ENCODE measurements at places on chromosomes 6 and 20.

GRCh38 chr6:126657561-126658175, 317.8 kb downstream of the CENPW start:
- DNase-seq, result no peak

DNA sequence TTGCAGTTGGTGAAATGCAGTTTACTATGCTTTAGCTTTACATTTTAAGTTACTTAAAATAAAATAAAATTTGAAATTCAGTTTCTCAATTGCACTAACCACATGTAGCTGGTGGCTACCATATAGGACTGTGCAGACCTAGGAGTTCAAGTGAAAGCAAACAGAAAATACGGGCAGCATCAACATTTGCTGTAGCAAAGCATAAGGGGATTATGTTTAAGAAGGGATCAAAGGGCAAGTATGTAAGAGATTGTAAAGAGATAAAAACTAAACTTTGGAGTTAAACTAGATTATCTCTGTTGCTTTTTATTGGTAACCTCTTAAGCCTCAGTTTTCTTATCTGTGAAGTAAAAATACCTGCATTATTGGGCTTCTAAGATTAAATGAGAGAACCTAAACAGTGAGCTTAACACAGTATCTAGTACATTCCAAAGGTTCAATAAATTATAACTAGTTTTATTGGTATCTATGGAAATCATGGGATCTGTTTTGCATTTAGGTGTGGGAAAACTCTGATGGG, 81.2 kb downstream of the SPTLC3 start:
- DNase-seq, result no peak

GRCh38 chr20:52226370-52226769, 34.8 kb upstream of the ZFP64 start:
- no peak for DNase-seq

- DNase-seq, result no peak
These were observed 173.0 kb downstream of the AIG1 start for GRCh38 chr6:143233554-143234285.

GRCh38 chr6:47308198-47308517, 1.5 kb downstream of the TNFRSF21 start:
- DNase-seq, result no peak

- DNase-seq, result peak; percentile 91
These were observed 65.0 kb upstream of the SIRPA start for GRCh38 chr20:1830240-1830639.

DNA sequence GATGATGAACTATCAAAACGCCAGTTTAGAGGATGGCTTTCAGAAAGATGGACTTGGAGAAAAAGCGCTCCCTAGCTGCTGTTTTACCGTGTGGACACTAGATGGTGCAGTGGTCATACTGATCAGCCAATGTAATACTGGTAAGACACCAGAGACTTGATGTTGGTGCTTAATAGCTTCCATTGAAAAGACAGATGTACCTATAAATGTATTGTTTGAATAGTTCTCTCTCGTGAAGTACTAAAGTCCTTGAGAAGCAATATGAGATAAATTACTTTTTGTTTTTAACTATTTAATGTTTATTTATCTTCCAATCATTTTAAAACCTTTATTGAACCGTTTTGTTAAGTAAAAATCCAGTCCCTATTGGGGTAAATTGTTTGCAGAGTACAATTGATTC, 63.9 kb upstream of the FUCA2 start:
- no peak for DNase-seq

- DNase-seq, result no peak
These were observed 373.5 kb upstream of the FLRT3 start for GRCh38 chr20:14710951-14711350.
